ENCODE measurements at places on chromosomes 6 and 20.

DNA sequence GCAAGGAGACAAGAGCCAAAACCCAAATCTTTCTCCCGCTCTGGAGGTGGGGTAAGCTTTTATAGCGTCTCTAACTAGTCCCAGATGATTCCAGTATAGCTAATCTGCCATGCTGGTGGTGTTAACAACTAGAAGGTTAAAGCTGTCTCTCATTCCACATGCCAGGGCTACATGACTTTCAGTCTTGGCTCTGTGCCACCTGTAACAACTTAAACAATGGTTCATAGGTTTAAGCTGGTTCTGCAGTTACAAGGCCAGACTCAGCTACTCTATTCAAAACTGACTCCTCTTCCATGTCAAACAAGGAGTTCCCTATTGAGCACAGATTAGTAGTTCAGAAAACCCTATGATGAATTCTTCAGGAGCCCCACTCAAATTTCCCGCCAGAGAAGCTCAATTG is 128.9 kb downstream of the ELOVL4 start:
- no peak for DNase-seq

GRCh38 chr20:15945289-15945688 is 628.0 kb downstream of the KIF16B start:
- no peak for DNase-seq

DNA sequence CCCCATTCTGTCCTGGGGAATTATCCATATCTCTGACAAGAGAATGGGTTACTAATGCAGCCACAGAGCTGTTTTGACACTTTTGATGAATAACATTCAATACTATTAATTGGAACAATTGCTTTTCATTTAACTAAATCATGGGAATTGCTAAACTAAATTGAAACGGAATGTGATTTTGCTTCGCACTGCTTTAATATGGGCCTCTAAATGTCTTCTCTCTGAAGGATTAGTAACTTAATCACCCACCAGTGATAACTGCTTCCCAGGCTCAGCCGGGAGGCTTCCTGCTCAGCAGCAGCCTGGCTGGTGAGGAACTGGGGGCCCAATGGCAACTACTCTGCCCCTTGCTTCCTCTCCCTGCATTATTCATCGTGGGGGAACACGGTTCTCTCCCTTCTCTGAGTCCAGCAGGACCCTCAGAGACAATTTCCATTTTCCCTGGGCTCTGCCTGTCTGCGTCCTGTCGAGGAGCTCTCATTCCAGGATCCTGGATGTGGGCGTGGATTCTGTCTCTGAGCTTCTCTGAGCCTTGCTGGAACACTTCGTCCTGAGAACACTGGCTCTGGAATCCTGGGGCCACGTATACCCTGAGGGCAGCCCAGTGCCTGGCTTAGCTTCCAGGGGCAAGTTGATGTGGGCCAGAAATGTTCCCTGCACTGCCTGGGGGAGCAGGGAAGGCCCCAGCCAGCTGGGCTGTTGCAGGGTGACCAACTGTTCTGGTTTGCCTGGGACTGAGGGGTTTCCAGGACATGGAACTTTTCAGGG is 308.9 kb downstream of the DHX35 start:
- no peak for DNase-seq

DNA sequence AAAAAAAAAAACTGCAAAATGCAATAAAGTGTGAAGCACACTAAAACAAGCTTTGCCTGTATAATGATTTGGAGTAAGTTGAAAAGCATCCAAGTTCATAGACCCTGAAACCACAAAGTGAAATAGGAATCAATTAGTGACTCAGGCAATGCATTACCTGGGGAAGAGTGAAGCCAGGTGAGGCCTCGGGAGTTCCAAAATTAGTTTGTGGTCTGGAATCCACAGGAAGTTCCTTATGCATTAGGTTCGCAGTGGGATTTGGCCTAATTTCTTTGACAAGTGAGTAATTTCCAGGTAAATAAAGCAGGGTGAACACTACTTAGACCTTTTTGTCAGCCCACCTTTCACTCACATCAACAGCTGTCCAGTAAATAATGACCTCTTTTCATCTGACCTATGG is 490.8 kb downstream of the CBLN4 start:
- peak; percentile 60 for DNase-seq

DNA sequence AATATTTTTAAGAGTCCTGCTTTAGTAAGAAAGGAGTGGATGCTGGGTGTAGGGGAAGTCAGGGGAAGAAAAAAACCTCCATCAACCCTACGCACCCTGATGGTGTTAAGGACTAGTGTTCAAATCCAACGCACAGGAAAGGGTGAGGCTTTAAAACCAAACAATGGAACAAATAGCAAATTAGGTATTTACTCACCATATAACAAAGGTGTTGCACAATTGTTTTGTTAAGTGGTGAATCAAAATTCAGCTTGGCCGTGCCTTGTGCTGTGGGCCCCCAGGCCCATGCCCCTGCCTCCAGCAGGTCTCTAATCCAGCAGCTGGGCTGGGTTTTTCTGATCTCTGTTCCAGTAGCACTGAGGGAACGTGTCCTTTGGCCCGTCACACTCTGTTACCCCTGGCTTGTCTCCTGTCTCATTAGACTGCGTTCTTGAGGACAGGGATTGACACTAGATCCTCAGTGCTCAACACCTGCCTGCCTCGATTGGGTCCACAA is 11.8 kb downstream of the FAM83D start:
- no peak for DNase-seq

DNA sequence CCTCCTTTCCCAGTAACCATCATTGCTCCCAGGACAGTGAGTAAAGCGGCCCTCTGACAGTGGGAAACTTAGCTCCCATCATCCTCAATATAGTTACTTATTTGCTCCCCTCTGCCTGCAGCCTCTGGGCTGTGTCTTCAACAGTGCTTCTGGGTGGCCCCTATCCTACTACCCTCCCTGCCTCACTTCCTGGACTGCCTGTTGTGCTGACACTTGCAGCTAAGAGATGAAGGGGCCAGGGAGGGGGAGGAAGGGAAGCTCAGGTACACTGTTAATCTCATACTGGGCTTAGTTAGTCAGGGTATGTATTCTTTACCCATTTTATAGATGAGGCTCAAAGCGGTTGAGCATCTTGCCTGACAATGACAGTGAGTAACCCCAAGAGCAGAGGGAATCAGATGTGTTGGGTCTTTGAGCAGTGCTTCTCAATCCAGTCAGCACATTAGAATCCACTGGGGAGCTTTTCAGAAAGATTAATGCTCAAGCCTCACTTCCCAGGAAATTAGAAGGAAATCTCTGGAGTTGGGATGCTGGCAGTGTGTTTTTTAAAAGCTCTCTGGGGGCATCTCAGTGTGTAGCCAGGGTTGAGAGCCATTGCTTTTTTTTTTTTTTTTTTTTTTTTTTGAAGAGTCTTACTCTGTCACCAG is 27.1 kb upstream of the KCNK5 start:
- no peak for DNase-seq

DNA sequence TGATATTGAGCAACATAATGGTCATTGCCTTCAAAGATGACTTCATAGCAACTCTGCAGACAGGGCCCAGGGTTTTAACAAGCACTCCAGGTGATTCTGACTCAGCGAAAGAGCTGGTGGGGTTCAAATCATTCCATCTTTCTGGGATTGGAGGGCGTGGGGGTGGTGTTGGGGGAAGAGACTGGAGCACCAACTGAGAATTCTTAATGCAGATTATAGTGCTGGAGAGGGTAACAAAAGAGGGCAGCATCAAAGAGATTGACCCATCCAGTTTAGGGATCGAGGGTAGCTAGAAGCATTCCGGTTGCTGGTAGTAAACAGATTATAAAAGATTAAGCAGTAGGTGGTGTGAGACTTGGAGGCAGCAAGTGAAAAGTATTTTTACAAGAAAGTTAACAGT is 15.9 kb downstream of the PFDN4 start:
- DNase-seq, result no peak

GRCh38 chr20:50713657-50714101 is 17.7 kb upstream of the PARD6B start:
- DNase-seq, result no peak

GRCh38 chr20:55646851-55647250 is 358.5 kb downstream of the CBLN4 start:
- no peak for DNase-seq

GRCh38 chr20:38893565-38894090 is 32.6 kb upstream of the FAM83D start:
- DNase-seq, result no peak

DNA sequence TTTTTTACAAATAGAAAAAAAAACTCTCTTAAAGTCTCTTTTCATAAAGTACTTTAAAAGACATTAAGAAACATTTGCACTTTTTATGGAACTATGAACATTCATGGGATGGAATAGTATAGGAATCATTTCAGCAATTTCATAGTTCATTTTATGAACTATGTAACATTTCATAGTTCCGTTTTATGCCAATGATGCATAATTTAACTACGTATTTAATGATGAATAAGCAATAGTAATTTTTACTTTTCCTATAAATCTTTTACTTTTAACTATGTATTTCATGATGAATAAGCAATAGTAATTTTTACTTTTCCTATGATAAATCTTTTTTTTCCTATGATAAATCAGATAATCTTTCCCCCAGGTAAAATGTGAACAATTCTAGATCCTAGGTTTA is 47.7 kb downstream of the FAM184A start:
- DNase-seq, result no peak

DNA sequence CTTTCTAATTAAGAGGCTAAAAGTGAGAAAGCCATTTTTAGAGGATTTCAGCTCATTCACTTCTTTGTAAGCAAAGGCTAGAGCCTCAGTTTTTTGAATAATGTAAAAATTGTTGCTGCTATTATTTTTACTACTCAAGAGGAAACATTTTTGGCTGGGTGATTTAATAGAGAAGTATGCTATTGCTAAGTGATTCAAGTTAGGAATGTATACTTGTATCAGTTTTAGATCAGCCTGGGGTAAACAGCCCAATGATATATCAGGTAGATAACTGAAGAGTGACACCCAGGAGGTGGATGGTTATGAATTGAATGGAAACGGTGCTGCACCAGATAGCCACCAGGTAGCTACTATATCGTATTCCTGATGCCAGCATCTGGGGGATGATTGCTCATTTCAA is 9.2 kb downstream of the QKI start:
- no peak for DNase-seq

- DNase-seq, result no peak
Observed at GRCh38 chr6:16236009-16236501, 2.3 kb upstream of the GMPR start.

- no peak for DNase-seq
Observed at GRCh38 chr6:744666-745353, 51.9 kb upstream of the EXOC2 start.

GRCh38 chr20:17768271-17768670 is 68.5 kb downstream of the BANF2 start:
- DNase-seq, result no peak

- no peak for DNase-seq
Observed at GRCh38 chr6:169499848-169500247, 202.0 kb downstream of the WDR27 start.

- no peak for DNase-seq
Observed at GRCh38 chr20:52004018-52004417, 187.6 kb downstream of the ZFP64 start.

- DNase-seq, result no peak
Observed at GRCh38 chr20:19430641-19431315, 218.3 kb downstream of the SLC24A3 start.

DNA sequence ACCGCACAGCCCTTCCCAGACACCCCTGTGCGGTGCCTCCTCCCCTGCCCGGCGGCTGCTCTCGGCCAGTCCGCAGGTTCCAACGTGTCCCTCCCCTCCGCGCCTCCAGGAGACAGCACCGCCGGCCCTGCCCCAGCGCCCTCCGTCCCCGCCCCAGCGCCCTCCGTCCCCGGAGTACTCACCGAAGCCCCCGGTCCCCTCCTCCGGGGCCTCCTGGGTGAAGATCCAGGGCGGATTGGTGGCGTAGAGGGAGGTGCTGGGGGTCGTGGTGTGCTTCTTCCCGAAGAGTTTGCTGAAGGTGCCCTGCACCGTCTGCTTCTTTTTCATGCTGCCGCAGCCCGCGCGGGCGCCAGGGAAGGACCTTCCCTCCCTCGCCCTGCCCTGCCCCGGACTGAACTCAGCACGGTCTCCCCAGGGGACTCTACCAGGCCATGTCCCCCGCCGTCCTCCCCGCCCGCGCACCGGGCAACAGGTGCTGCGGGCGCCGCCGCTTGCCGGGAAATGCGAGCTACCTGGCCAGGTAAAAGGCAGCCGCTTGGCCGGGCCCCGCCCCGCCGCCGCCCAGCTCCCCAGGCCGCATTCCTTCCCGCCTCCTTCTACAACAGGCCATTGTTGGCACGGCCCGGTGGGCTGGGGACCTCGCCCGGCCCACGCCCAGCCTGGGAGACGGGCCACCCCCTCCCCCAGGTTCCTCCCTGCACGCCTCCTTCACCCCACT is at the start of gene C6orf132:
TSS of gene C6orf132 (minus strand) at position 503 of the 718 bp plus-strand sequence. CDS start at position 327, 176 bp downstream.
- DNase-seq, result no peak
